ENCODE measurements at places on chromosomes 13 and 19.

GRCh38 chr19:23410155-23410554 lies 14.9 kb upstream of the ZNF91 start:
- no peak for DNase-seq

- DNase-seq: no peak
Measured at GRCh38 chr13:29569253-29570050, 26.0 kb downstream of the SLC7A1 start.

DNA sequence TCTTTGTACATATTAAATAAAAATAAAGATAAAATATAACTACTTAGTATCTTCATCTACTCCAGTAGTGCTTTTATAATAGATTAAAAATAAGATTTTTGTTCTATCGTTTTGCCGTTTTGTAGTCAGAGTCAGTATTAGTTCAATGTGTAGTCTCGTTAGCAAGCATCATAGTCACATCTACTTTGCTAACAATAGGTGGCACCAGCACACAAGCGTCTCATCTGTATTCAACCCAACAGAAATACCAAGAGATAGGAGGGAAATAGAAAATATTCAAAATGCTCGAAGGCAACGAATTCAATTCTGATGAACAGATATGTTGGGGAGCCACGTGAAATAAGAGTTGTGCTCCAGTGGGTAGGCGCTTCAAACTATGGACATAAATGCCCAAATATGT lies 21.4 kb upstream of the MICU2 start:
- peak; percentile 37 for DNase-seq

DNA sequence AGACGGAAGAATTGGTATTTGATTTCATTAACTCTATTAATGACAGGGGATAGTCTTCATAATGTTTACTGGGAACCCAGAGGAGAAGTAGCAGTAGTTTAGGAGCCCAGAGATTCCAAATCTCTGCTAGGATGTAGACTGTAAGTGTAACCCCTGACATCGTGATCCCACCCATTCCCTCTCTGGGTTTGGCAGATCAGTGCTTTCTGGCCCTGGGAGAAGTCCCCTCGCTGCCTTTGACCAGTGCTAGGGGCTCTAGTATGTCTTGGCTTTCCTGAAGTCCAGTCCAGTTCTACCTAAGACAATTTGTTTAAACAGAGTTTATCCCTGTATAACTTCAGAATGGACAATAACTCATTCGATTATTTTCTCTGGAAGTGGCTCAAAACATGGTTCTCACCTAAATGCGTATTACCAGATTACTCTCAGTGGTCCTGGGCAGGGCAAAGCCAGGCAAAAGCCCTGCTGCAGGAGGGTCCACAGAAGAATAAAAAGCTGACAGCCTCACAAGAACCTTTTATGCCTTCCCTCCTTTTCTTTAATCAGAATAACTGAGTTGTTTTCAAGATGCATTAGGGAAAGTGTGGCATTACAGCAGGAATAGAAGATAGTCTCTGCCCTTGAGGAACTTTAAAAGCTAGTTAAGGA lies 11.8 kb downstream of the KLF5 start:
- no peak for DNase-seq

DNA sequence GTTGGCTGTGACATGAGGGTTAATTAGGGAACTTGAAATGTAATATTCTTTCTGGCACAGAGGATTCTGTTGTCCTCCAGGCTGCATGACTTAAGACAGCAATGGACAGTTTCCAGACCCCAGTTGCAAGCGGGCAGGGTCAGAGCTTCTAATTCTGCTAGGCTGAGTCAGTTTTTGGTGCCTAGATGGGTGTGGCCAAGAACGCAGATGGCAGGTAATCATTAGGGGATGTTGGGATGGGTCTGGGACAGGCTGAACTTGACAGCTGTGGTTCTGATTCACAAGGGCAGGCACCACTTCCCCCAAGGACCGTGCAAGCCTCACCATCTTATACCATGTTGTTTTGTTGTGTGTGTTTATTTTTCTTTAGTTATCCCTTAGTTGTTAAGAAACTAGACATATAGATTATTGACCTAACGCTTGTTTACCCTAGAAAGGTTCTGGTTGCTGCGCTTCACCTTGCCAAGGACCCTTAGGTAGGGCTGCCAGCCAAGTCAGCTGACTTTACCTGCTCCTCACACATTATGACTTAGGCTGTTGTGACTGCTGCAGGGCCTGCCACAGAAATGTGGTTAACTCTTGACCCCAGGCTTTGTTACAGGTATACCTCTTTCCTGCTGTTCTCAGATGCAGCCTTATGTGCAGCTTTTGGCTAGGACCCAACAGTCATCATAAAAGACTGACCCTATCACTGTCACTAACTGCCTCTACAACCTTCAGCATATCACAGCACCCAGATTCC lies 117.7 kb upstream of the KLF12 start:
- no peak for DNase-seq

- no peak for DNase-seq
Measured at GRCh38 chr13:98775844-98776598, 23.5 kb upstream of the SLC15A1 start.

DNA sequence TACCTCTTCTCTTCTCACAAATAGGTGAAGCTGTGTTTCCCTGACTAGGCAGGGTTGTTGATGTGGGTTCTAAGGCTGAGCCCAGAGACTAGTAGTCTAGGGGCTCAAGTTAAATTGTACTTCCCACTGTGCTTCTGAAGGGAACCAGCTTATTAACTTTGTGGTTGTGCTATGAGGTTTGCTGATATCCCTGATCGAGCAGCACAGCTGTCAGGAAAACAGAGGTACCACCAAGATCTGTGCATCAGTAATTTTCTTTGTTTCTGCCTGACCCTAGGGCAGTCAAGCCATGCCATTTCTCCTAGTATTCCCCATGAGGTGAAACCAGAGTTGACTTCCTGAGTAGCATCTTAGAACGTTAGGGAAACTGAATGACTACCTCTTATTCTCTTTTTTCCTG lies 853.8 kb upstream of the MIR17HG start:
- DNase-seq: no peak

DNA sequence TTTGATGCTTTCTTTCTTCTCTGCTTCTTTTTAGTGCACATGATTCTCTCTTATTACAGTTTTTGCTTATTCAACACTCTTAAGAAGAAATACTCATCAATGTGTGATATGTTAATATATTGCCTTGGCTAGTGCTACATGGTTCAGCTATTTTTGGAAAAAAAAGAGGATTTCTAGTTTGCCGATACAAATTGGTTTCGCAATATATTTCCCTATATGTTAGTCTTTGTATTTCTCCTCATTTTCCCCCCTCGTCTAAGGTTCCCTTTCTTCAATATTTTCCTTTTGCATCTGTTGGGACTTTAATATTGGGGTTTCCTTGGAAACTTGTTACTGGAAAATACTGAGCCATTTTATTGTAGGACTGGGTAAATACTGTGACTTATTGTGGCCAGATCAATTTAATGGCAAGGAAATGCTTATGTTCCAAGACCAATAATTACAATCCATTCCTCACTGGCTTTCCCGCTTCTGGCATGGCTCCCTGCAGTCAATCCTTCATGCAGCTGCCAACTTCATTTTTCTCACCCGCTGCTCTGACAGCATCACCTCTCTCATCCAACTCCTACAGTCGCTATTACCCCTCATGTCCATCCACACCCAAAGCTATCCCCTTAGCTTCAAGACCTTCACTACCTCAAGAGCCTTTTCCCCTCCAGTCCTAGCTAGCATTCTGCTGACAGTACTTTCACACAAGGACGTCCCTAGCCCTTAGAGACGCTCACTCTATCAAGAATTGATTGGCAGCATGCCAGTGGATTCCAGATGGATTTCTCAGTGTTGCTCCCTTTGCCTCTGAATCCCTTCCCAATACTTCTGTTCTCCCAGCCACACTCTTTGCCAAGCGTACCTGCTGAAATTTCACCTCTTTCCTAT lies 280.1 kb upstream of the TMTC4 start:
- no peak for DNase-seq

GRCh38 chr13:55439450-55439849 lies 1701.3 kb upstream of the PRR20A start:
- no peak for DNase-seq

GRCh38 chr19:13459351-13459750 lies 46.9 kb downstream of the CACNA1A start:
- DNase-seq: no peak

DNA sequence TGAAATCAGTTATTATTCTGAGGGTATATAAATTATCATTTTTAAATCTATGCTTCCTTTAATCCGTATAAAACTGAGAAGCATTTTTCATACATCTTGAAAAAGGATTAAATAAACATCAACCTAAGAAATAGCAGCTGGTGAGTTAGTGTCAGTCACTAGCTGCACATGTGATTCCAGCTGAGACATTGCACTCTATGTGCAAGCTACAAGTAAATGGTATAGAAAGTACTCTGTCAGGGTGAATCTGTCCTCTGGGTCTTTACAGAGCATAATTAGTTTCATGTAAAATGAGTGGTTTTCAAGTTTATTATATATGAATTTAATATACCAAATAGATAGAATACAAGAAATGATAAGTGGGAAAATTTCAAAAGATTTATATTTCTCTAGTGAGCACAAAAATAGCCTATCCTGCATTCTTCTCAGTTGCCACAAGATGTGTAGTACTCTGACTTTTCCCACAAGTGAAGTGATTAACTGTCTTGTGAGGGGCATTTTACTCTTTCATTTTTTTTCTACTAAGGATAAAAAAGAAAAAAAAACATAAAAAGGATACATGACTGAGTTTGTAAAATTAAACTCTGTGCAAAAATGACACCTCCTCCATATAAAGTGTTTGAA lies 1372.1 kb downstream of the PCDH9 start:
- no peak for DNase-seq

GRCh38 chr19:18293642-18294466 lies 12.4 kb upstream of the JUND start:
- no peak for DNase-seq

- DNase-seq: no peak
Measured at GRCh38 chr13:23899555-23899954, 2.3 kb upstream of the C1QTNF9B start.

- DNase-seq: no peak
Measured at GRCh38 chr19:33811246-33811645, 14.6 kb downstream of the KCTD15 start.
